IPS-NIHi11 (cell line): ENCODE measurements at places on chromosomes 1 and 21.

- DNase-seq: no peak
Observed at GRCh38 chr1:162135271-162135775, 65.8 kb downstream of the NOS1AP start.

- DNase-seq: no peak
Observed at GRCh38 chr1:70720109-70720508, 309.0 kb downstream of the CTH start.

DNA sequence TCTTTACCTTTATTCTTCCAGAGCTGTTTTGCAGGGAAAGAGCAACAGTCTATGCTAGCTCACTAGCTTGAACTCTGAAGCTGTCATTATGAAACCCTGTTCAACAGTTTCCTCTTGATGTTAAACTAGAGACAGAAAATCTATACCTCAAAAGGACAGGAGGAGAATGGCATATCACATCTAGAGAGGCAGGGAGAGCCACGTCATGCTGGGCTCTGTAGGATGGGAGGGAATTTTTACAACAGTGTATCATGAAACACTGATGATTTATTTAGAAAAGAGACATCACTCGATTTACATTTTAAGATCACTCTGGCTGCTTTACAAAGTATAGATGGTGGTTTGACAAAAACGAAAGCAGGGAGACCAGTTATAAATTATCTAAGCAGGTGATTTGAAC, 224.9 kb upstream of the COA6 start:
- no peak for DNase-seq

DNA sequence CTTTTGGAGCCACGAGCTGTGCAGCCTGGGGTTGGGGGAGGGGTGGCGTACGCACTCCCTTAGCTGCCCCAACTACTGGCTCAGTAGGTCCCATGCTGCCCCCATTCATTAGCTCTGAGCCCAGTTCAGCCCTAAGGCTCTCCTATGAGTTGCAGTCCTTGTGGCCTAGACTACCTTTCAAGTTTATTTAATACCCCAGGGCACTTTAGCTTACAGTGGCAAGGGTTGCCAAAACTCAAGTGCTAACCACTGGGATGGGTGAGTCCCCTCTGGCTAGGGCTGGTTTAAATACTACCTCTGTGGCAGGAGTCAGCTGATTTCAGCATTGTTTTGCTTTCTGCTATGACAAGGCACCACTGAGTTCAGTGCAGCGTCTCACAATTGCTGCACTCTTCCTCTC, 118.2 kb downstream of the ODF2L start:
- DNase-seq: no peak

DNA sequence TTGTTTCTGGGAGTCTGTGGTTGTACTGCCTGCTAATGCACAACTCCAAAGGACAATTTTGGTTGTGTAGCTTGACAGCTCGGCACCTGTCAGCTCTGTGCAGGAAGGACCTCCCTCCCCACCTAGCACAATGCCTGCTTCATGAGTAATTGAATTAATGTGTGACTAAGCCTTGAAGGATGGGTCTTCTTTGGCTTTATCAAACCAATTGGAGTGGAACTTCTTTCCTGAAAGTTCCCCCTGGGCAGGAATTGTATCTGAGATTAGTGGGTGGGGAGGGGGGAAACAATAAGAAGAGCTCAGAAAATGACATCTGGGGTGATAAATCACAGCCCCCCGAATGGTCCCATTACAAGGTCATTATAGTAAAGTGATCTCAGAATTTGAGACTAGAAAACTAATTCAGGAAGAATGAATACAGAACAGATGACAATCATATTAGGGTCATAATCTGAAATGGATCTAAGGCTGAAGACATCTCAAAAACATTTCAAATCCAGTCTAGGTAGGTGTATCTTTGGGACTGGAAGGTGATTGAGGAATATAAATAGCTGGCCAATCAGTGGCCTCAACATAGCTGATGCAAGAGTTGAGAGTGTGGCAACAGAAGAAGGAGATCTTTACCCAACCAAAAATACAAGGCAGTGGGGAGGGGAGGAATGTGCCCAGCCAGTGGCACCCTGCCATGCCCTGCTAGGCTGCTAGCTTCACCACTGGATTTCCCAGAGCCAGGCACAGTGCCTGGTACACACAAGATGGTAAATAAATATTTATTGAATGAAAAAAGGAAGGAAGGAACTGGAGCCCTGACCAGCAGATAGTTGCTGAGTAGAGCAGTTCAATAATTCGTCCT, 10.1 kb upstream of the SESN2 start:
- peak; percentile 28 for DNase-seq

GRCh38 chr1:205991237-205991636, 12.0 kb downstream of the RAB7B start:
- DNase-seq: no peak

DNA sequence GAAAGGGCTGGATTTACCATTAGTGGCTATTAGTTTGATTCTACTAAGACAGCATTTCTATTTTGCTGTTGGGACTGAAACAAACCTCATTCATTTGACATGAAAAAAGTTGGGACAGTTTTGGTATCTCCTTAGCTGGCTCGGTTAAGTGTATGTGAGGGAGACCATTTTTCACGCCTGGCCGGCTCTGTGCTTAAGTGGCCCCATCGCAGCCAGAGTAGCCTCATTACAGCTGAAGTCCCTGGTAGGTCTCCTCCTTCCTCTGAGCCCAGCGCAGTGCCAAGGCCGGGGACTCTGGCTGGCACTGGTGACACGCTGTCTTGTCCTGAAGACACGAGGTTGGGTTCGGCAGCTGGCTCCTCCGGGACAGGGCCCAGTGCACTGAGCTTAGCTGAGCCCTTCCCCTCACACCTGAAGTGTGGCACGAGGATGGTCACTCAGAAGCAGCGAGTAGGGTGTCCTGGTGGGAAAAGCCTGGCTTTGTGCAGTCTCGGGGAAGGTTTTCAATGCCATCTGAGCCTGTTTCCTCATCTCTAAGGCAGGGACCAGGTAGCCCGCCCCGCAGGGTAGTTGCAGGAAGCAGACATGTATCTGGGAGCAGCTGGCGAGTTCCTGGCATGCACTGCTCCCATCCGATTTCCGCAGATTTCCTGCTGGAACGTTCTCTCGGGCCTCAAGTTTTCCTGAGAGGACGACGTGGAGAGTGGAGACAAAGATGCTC, 196.5 kb downstream of the DYRK1A start:
- no peak for DNase-seq

DNA sequence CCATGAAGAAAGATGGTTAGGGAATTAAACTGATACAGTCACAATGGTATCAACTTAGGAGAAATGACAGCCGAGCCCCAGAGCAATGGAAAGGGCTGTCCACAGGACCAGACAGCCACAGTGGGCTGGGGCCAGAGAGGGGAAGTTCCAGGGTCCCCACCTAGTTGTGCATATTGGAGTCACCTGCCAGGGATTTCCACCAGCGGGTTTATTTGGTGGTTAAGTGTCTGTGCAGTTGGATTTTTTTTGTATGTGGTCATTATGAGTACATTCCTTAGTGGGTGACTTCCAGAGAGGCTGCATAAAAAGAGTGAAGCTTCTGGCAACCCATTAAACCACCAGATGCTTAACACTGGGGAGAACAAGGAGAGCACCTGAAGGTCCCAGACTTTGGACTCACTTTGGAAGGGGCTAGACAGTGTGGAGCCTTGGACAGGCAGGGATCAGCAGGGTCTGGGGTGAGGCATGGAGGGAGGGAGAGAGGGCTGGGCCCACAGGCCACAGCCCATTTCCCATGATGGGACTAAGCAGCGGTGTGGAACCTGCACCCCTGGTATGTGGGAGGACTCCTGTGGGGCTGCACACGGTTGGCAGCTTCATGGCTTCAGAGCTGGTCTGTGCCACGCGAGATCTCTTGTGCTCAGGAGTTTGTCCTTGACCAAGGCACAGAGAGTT, 7.8 kb upstream of the PTTG1IP start:
- no peak for DNase-seq

DNA sequence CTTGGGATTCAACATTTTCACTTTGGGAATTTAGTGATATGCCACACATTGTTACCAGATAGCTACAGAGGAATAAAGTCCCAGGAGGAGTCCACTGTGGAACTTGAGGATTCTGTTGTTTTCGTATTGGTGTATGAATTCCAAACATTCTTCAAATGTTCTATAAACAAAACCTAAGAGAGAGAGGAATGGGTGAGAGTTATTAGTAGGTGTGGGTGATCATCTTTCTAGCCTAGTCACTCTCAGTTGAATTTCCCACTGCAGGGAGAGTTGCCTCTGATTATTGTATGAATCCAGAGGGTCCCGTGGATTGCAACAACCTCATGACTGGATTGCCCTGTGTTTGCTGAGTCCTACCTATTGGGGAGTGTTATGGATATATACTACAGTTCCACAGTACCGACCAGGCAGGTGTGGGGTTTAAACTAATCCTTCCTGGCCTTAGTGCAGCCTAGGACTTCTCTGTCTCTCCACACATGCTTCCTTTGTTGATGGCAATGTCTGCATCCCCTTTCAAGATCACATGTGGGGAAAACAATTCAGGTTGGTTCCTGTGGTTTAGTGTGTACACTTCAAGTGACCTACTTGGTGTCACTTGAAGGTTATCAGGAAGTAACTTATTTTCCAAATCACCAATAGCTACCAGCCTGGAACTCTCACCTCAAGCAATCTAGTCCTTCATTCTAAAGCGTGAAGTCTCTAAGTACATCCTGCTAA, 91.8 kb downstream of the ADCY10 start:
- no peak for DNase-seq

DNA sequence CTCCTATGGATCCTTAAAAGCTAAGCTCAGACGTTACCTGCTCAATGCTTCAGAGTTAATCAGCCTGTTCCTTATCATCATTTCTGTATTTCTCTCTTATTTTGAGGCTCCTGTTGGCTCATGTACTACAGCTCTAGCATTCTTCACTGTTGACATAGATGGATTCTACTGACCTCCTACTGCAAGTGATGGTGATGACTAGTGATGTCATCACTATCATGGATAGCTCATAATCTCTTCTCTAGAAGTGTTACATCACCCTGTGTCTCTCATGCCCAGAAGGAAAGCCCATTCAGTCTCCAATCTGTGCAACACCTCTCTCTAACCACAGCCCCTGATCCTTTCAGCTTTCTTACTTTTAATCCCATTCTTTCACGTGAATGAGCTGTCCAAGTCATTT, 168.2 kb upstream of the DPT start:
- DNase-seq: no peak

DNA sequence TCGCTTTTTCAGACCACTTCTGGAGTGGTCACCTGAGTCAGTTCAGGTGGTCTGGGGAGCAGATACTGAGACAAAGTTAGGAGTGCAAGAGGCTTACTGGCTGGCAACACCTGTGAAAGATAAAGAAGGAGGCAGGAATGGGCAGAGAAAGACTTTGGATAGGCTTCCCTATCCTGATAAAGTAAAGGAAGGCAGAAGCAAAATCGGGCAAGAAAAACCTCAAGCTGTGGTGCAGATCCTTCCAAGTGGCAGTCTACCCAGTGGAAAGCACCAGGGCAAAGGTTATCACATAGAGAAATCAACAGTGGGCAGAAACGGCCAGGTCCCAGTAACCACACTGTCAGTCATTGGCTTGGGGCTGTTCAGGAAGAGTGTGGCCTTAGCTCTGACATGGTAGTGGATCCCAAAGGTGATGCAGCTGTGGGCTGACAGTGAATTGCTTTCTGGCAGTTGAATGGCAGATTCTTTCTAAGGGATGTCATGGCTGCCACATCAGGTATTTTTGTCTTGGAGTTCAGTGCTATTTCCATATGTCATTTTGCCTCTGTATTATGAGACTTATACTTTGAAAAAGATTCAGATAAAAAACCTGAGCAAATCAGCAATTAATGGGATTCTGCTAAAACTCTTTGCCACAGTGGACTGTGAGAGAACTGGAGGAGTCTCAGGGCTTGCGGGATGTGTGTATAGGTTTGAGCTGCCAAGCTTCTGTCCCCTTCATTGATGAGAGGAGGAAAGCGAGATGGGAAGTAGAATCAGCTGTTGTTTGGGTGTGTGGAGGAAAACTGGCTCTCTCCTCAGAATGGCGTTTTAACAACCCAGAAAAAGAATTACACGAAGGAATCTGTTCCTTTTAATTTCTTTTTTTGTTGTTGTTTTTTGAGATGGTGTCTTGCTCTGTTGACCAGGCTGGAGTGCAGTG, 8.1 kb upstream of the CGN start:
- no peak for DNase-seq

- no peak for DNase-seq
Observed at GRCh38 chr1:115320377-115320776, 17.7 kb downstream of the NGF start.

DNA sequence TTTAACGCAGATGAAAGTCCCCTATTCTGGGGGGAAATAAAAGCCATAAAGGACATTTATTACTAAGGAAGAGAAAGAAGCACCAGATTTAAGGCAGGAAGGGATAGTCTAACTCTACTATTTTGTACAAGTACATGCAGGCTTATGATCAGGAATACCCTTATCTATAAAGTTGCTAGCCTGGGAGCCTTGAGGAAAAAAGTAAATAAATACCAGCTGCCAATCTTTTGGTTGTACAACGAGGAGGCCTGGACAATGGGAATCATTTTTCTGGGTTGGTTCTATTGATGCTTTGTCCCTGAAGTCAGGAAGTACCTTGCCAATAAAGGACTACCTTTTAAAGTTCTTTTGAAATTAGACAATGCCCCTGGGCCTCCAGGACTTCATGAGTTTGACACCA, 367.8 kb downstream of the LMO4 start:
- no peak for DNase-seq

DNA sequence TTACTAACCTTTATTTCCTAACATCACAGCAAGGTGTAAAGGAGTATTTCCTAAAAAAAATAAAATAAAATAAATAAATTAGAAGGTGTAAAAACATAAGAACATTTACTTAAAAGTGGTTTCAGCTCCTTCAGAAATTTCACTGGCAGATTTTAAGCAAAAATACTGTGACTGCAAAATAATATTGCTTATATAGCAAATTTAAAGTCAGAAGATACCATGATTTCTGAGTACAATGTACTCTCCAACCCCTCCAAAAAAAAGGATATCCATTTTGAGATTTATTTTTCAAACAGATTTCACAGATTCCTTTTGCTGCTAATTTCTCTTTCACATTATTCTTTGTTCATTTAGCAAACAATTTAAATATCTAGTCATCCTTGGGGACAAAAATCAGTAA, 18.5 kb downstream of the ANKRD13C start:
- DNase-seq: no peak

DNA sequence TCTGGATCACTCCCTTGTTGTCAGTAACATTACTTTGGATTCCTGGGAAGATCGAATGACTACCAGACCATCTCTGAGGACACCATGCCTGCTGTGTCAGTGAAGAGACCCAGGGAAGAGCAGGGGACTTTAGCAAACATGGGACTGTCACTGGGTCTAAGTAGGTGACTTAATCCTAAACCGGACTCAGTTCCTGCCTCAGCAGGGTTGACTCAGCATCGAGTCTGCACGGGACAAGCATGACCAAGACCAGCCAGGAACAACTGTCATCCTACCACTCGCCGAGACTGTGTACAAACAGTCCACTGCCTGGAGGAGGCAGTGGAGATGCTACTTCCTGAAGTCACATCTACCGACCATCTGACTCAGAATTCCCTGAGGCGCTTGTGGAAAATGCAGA, 53.2 kb upstream of the RAB4A start:
- DNase-seq: no peak

- DNase-seq: peak; percentile 14
Observed at GRCh38 chr1:65362545-65362944, 53.2 kb downstream of the DNAJC6 start.

- no peak for DNase-seq
Observed at GRCh38 chr1:115182012-115182715, 92.9 kb upstream of the TSPAN2 start.
